CD4-positive, alpha-beta T cell (primary cell): ENCODE measurements at places on chromosomes 4 and X.

- DNase-seq: no peak
Observed at GRCh38 chr4:1371176-1372165, 24.5 kb downstream of the UVSSA start.

DNA sequence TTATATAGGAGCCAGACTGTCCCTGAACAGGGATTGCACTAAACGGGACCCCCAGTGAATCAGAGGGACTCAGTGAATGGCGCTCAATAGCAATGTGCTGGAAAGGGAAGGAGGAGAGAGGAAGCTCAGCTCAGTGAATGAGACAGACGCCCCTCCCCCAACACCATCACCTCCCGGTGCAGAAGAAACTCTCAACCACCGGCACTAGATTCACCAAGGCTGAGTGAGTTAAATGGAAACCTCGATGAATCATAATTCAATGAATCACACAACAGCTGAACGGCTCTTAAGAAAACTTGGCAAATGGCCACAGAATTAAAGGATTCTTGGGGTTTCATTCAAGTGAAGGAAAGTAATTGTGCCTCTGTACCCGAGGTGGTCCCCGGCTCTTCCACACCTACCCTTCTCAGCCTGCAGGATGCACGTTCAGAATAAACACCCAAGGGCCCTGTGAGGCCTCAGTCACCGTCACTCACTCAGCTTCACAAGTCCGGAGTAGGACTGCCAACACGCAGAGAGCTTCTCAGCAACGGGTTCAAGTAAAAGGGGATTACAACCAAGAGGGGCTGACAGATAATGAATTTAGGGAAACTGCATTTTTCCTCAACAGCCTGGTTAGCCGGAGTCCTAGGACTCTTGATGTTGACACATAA lies 29.3 kb downstream of the CRMP1 start:
- DNase-seq: no peak

- no peak for DNase-seq
Observed at GRCh38 chr4:24477919-24478318, 106.4 kb downstream of the DHX15 start.

DNA sequence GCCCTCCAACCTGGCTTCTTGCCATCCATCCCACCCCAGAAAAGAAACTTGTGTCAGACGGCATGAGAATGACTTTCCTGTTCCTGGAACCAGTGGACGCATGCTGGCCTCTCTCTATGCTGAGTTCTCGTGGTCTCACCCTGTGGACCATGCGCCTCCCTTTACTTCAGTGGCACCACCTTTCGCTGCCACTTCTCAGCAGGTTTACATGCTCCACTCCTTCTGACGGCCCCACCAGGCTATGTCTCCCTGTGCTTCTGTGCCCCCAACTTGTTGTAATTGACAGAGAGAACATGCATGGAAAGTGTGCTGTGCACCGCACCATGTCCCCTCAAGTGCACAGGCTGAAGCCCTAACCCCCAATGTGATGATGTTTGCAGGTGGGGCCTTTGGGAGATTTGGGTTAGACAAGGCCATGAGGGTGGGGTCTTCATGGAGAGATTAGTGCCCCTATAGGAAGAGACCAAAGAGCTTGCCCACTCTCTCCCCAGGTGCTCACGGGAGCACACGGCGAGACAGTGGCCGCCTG lies 3.1 kb upstream of the PPP2R2C start:
- no peak for DNase-seq

- DNase-seq: no peak
Observed at GRCh38 chrX:96407981-96408380, 276.7 kb upstream of the DIAPH2 start.

DNA sequence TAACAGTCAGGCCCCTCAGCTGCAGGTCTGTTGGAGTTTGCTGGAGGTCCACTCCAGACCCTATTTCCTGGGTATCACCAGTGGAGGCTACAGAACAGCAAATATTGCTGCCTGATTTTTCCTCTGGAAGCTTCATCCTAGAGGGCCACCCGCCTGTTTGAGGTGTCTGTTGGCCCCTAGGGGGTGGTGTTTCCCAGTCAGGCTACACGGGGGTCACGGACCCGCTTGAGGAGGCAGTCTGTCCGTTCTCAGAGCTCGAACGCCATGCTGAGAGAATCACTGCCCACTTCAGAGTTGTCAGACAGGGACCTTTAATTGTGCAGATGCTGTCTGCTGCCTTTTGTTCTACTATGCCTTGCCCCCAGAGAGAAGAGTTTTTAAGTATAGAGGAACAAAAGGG lies 160.8 kb downstream of the DKK2 start:
- no peak for DNase-seq

GRCh38 chr4:26288355-26288909 lies 32.4 kb upstream of the RBPJ start:
- peak; percentile 22 for DNase-seq

GRCh38 chrX:155534800-155535199 lies 76.4 kb upstream of the F8A3 start:
- peak; percentile 2 for DNase-seq
